Brain pericyte (primary cell): ENCODE measurements at places on chromosomes 7 and 10.

- DNase-seq, result no peak
Measured at GRCh38 chr10:95501203-95502094, 59.7 kb downstream of the SORBS1 start.

GRCh38 chr10:48511875-48512231 is 93.0 kb downstream of the ARHGAP22 start:
- no peak for DNase-seq

GRCh38 chr10:117165538-117166417 is 27.7 kb upstream of the VAX1 start:
- DNase-seq, result no peak

GRCh38 chr10:92244796-92245195 is 46.1 kb downstream of the CPEB3 start:
- DNase-seq, result no peak

DNA sequence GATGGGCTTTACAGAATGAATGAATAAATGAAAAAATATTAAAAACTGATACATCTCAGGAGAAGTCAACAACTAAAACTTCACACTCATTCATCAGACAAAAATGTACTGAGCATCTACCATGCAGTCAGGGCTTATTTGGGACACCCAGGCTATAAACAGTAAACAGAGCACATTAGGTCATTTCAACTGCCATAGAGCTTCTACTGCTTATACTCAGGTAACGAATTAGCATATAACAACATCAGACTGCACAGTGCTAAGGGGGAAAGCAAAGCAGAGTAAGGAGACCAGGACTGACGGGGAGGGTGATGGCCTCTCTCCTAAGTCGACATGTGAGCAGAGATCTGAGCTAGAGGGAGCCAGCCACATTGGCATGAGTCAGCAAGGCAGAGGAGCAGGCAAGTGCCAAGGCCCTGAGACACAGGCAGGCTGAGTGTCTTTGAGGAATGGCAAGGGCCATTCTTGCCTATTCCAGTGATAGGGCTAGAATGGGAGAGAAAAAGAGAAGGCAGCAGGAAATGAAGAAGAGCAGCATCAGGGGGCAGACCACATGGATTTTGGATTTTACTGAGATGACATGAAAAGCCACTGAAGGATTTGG is 528.9 kb downstream of the PARD3 start:
- no peak for DNase-seq

GRCh38 chr10:17564911-17565310 is 52.3 kb downstream of the HACD1 start:
- no peak for DNase-seq

- no peak for DNase-seq
Measured at GRCh38 chr7:105205592-105206237, 183.0 kb downstream of the SRPK2 start.
